Endodermal cell (in vitro differentiated cells): ENCODE measurements at places on chromosomes 5 and 9. TPM values are rescaled to one million over a fixed set of nuclear protein-coding genes. Genes with fewer than 3 reads are reported as not detected.

WWC1 gene
- total RNA-seq: 9.0 to 20.3 TPM (median 18.3 TPM) in 3 replicates

TMEM171 gene
- total RNA-seq: 0.73 to 0.77 TPM (median 0.74 TPM) in 3 replicates

DNA sequence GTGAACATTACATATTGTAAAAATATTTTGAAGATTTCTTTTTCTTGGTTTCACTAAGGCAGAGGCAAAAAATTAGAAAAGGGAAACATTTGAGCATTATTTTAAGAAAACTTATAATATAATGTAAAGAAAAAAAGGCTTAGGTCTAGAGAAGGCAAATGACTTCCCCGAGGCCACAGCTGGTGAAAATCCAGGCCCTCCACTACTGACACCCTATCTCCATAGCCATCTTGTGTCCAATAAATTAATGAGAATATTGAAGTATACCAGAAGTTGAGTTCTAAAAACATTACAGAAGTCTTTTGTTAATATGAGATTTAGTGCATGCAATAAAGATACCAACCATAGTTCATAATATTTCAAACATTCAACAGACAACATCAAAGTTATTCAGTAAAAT lies 459.9 kb upstream of the RORB start:
- DNase-seq: no peak

GRCh38 chr5:33530183-33531036 lies 89.6 kb downstream of the TARS1 start:
- DNase-seq: peak; percentile 66

DNA sequence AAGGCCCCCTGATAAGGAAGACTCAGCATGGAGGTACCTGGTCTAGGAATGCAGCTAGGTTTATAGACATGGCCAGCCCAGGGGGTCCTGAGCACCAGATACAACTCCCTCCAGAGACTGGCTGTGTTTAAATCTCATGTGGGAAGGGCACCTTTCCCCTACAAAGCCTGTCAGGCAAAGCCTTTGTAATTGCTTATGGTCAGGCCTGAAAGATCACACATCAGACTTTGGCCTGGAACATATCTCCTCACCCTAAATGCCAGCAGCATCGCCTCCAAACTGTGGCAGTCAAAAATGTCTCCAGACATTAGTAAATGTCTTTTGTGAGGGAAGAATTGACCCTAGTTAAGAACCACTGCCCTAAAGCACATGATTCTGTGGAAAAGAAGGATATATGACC lies 51.6 kb upstream of the MACIR start:
- no peak for DNase-seq

DNA sequence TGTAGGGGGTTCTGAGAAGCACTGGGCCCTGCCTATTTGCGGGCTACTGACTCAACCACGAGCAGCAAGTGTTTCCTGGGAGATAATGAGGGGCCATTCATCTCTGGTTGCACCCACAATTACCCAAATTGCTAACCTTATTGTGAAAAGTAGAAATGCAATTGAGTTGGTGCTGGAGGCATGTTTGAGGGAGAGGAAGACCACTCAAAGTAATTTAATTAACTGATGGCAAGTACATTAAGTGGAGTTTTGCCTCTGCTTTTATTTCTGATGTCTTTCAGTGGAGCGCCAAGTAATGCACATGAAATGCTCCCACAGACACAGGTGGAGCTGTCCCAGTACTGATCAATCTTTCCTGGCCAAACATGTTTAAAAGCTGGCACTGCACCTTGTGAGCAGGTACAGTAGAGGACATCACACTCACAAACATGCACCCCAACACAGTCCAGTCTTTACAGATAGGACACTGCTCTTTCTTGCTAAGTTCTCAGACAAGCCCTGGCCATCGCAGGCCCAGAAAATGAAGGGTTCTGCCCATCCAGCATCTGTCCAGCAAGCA lies 195.4 kb downstream of the HSPA4 start:
- DNase-seq: no peak
